ENCODE measurements at places on chromosomes 12 and 14. TPM values are rescaled to one million over a fixed set of nuclear protein-coding genes. Genes with fewer than 3 reads are reported as not detected.

DNA sequence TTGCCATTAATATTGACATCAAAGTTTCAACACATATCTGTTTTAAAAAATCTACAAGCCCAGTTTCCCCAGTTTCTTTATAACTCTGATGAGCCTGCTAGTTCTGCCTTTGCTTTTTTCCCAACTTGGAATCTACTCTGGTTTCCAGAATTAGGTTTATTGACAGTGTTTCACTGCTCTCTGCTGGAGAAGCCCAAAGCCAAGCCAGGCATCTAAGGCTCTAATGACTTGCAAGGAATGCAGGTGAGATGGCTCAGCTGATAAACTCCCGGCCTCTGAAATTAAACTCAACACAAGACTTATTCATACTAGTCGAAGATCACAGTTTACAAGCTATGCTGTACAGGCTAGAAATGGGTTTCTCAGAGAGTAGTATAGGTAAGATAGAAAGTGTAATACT is 54.3 kb downstream of the HMGA2 start:
- peak; percentile 44 for DNase-seq

DNA sequence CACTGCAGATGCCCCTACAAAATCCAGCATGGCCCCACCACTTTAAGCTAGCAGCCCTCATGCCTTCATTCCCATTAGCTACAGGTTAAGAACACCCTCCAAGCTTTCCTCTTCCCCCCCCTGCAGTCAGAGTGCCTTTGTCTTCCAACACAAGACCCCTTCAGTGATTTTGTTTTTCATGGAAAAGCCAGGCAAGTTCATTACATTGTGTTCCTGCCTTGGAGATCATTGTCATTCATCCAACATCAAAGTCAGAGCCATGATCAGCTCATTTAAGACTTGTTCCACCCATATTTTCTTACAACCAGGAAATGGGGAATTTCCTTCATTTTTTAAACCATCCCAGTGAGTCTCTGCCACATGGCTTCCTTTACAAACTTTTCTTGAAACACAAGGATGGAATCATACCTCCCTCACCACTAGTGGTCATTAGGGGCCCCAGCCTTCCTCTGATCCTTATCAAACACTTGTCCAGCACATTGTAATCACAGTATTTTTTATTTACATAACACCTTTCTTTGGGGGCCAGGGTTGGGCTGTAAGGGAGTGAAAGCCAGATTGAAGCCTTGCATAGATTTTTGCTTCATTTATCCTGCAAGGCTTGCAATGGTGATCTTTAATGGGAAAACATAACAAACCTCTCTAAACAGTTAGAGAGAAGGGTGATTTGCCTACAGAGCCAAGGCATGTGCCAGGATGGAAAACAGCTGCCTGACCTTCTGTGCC is 765.3 kb downstream of the MED13L start:
- no peak for DNase-seq

- peak; percentile 68 for DNase-seq
Observed at GRCh38 chr14:52068615-52069306, at the start of gene NID2. NID2 (minus strand) TSS chr14:52069059; CDS start chr14:52068994, 65 bp downstream.

GRCh38 chr12:131218923-131219669 is 265.4 kb downstream of the ADGRD1 start:
- DNase-seq: no peak

DNA sequence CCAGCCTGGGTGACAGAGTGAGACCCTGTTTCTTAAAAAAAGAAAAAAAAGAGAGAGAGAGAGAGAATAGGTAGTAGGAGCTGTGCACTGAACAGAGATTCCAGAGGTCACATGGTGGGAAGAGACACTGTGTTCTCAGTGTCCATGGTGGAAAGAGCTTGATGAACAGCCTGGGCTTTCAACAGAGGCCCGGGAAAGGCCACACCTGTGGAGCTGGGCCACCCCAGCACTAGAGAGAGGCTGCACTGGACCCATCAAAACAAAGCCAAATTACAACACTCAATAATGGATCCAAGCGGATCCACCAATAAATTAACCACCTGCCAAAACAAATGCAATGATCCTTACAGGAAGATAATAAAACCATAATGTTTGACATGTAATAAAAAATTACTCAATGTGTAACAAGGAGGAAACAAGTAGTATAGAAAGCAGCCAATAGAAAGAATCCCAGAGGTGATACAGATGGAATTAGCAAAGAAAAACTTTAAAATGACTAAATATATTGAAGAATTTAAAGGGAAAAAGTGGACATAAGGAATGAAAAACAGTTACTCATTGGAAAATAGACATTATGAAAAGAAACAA is 44.8 kb upstream of the BCL2L14 start:
- DNase-seq: no peak

- DNase-seq: no peak
Observed at GRCh38 chr14:65169351-65169750, 67.0 kb upstream of the MAX start.

- DNase-seq: no peak
Observed at GRCh38 chr14:89646971-89647370, 229.9 kb upstream of the FOXN3 start.

- DNase-seq: no peak
Observed at GRCh38 chr12:81378601-81379285, 300.9 kb downstream of the ACSS3 start.

- no peak for DNase-seq
Observed at GRCh38 chr14:105325716-105326567, 11.4 kb downstream of the PACS2 start.

GRCh38 chr12:92400006-92400405 is 254.4 kb upstream of the BTG1 start:
- no peak for DNase-seq

GRCh38 chr12:49609875-49610154 is 4.4 kb upstream of the FAM186B start:
- no peak for DNase-seq

C3AR1 gene
- 0.22 TPM for total RNA-seq

TAS2R50 gene
- 1.5 TPM for total RNA-seq

TNFAIP2 gene
- 37.5 TPM for total RNA-seq

FOXG1 gene
- not detected for total RNA-seq

STON2 gene
- not detected for total RNA-seq

STXBP6 gene
- total RNA-seq: not detected

TPPP2 gene
- total RNA-seq: not detected

SLC10A1 gene
- total RNA-seq: not detected

Data from endothelial cell of umbilical vein (primary cell).